HuH-7 (cell line): ENCODE measurements at places on chromosomes 4 and X.

GRCh38 chr4:33577791-33578190, 2666.5 kb downstream of the ARAP2 start:
- DNase-seq: no peak

DNA sequence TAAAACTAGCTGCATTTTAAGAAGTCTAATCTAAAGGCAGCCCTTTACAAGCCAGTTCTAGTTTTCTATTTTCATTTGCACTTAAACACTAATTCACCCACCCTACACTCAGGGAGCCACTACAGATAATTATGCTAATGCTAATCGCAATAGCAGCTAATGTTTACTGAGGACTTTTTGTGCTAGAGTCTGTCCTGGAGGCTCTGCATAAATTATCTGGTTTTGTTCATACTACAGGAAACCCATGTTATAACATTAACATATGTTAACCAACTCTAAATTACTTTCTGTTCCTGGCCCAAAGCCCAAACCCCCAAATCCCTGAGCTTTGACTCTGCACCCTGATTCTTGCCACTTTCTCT, 480 bp upstream of the RADX start:
- no peak for DNase-seq

- DNase-seq: no peak
Observed at GRCh38 chrX:71542411-71542810, 9.5 kb downstream of the OGT start.

DNA sequence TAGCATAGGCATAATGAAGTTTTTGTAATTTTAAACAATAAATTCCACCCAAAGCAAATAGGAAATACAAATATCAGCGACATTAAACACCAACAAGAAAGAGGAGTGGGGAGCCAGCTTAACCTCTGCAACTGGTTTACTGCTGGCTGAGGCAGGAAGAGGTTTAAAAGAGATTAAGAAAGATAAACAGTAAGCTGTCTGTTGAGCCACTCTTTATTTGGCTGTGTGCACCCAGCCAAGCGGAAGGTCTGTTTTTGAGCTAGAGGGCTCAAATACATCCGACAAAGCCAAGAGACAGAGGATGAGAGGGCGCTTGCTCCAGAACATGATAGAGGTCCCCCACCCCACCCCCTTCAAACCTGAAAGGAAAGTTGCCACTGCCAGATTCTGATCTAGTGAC, 191.4 kb downstream of the MGST2 start:
- DNase-seq: peak; percentile 51

DNA sequence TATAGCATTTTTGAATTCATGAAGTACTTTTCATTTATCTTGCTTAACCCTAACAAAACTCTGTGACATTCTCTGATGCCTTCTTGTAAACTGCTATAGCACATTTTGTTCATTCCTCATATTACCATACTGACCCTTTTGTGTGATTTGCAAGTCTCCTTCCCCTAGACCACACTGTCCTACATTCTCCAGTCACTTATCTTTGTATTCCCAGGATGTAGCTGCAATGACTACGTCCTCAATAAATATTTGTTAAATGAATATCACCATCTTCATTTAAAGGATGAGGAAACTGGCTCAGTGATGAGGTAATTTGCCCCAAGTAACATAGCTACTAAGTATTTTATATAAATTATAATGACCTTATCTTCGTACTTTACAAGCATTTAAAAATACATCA, 11.9 kb downstream of the HUWE1 start:
- DNase-seq: no peak

DNA sequence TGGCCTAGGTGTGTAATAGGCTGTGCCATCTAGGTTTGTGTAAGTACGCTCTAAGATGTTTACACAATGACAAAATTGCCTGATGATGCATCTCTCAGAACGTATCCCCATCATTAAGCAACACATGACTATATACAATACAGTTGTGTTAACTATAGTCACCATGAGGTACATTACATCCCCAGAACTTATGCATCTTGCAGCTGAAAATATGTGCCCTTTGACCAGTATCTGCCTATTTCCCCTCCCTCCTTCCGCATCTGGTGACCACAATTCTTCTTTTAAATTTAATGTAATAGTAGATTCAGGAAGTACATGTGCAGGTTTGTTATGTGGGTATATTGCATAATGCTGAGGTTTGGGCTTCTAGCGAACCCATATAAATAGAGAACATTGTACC, 239.8 kb upstream of the IL1RAPL1 start:
- no peak for DNase-seq

DNA sequence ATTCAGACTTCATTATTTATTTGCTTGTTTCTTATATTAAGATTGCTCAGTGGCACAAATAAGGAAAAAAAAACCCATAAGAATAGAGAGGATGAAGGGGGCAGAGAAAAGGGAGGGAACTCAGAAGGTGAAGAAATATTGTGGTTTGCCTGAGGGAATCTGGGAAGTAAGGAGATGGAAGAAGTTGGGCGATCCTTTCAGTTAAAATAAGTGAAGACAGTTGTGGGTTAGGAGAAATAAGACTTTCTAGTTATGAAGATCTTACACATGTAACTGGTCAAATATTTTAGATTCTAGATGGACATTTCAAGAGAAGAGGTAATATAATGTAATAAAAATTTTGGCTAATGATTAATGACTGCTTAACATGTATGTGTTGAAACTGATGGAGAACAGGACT, 138.7 kb upstream of the LIMCH1 start:
- no peak for DNase-seq

- peak; percentile 61 for DNase-seq
Observed at GRCh38 chrX:135185795-135186443, 14.7 kb upstream of the CT55 start.

DNA sequence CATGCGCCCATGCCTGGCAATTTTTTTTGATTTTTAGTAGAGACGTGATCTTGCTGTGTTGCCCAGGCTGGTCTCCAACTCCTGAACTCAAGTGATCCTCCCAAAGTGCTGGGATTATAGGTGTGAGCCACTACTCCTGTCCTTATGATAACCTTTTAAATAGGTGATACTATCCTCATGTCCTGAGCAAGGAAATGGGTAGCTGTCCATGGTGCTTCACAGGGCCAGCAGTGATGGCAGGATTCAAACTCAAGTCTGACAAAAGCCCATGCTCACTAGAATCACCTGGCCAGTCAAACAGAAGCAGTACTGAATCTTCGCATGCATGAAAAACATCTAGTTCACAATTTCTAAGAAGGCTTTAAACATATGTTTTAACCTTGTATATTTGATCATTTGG, 235.1 kb downstream of the NR3C2 start:
- DNase-seq: no peak

- no peak for DNase-seq
Observed at GRCh38 chr4:154838155-154838554, 57.1 kb downstream of the RBM46 start.

GRCh38 chr4:111999801-112000200, 145.5 kb upstream of the FAM241A start:
- no peak for DNase-seq

DNA sequence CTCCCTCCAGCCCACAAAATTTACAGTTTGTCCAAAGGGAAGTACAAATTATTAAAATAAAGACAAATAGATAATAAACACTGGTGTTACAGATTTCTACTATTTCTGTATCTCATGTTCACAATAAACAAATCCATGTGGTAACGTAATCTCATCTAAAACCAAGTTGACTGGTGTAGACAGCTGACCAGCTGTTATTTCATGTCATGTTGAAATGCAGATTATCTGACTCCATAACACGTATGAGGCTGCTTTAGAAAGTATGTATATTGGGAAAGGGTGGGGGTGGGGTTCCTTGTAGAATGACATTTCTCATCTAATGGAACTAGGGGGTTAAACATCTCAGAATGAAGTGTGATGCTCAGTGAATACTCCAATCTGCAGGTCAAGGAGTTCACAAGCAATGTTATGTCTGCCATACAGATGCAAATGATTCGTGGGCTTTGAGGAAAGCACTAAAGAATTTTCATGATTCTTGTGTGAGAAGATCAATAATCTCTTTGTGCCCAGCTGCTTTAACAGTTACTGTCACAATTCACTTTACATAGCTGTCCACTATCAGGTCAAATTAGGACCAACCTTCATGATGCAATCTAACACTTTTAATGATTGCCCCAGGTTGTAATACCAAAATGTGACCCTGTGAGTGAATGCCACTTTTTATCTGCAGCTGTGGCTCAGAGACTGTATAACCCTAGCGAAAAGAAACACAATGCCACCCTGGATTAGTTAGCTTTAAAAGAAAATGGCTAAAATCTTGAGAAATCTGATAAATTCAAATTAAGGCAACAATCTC, 114.0 kb downstream of the ENOX2 start:
- no peak for DNase-seq

- no peak for DNase-seq
Observed at GRCh38 chr4:6655924-6656323, 15.4 kb downstream of the MRFAP1 start.

DNA sequence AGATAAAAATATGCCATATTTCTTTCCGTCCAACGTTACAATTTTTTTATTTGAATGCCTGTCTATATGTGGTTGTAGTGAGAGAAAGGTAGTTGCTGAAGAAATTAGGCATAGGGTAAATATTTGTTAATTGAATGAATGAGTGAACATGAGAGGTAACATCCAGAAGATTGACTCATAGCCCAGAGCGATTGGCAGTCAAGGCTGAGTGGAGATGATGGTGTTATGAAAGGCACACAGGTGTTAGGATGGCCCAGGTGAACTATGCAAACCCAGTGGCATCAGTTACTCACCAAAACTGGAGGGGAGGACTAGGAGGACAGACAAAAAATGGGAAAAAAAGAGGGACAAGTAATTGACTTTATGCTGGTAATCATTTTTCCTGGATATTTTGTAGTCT, 31.7 kb upstream of the SPRY1 start:
- no peak for DNase-seq

DNA sequence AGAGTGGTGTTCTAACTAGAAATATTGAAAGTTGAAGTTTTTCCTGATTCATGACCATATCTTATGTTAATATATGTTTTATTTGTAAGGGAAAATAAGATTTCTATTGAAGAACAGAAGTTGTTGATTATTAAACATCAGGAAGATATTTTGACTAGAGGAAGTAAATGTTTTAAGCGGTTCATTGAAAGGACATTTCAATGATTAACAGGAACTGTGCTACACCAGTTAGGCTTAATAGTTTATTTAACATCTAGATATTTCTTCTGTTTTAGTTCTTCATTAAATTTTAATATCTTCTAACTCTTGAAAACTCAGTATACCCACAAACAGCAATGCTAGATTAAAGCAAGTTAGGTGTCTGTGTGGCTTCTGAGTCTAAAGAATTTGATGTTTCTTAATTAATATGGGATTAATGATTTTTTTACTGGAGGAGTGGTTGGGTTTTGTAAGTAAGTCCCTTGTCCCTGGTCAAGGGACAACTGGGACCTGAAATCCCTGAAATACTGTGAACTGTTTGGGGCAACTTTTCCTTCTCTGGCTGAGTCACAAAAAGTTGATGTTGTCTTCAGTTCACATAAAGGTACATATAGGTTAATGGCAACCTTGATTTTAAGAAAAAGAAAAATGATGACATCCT, 42.9 kb upstream of the CYP4V2 start:
- DNase-seq: no peak

GRCh38 chr4:80732010-80732409, 298.5 kb upstream of the BMP3 start:
- DNase-seq: no peak

GRCh38 chrX:2500803-2501558, at the start of the genes DHRSX and ZBED1:
DHRSX (minus strand) TSS chrX:2500976; CDS start chrX:2500925, 51 bp downstream.
ZBED1 (minus strand) TSS chrX:2500976; CDS start chrX:2490719, 10,257 bp downstream.
- DNase-seq: no peak

GRCh38 chr4:147567276-147567675, 49.9 kb upstream of the TMEM184C start:
- DNase-seq: no peak

GRCh38 chr4:101730291-101731117, 60.0 kb upstream of the BANK1 start:
- DNase-seq: peak; percentile 23

GRCh38 chr4:173018446-173018845, 150.2 kb upstream of the GALNT7 start:
- no peak for DNase-seq

DNA sequence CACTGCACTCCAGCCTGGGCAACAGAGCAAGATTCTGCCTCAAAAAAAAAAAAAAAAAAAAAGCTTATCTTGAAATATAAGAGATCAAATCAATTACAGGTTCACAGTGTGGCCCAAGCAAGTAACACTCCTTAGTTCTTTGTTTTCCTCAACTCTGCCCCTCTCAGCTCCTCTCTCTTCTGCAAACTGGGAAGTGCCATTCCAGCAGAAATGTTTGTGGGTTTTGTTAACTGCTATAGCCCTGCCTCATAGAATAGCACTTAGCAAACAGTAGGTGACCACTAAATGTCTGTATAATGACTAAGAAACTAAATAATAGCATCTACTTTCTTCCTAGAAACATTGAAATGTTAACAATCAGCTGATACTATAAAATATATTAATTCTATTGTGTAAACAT, 160.0 kb upstream of the NAP1L5 start:
- no peak for DNase-seq

GRCh38 chr4:68148800-68149685, 19.4 kb upstream of the TMPRSS11F start:
- no peak for DNase-seq

DNA sequence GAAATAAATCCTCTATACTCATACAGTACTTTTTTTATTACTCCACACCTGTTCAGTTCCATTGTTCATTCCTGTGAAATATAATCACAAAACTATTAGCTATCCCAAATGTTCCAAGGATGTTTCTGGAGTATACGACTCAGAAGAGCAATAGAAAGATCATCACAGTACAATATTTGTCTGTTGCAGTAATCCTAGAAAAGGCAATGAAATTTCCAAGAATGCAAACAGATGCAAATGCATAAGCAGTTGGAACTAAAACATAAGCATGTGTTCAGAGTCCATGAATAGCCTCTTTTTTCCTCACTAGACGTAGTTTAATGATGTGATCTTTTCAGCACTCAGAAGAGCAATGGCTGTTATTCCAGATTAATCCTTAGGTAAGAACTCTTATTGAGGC, 55.2 kb downstream of the RTL3 start:
- no peak for DNase-seq

GRCh38 chr4:170089274-170089667, 485 bp downstream of the AADAT start:
- DNase-seq: peak; percentile 53

DNA sequence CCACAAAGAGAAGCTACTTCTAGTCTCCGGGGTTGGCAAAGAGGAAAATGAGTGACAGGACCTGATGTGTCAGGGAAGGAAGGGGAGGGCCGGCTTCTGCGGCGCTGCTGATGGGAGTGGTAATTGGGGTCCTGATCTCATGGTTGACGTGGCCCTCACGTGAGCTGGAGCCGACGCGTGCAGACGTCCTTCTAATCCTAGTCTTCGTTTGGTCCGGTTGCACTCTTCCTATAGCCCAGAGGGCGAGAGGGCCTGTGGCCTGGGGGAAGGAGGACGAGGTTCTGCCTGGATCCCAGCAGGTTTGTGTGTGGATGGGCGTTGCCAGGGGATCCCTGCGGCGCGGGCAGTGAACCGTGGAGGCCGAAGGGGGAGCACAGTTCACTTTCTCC, at the start of gene ARMCX1:
ARMCX1 (plus strand) TSS at position 186 of the 389 bp plus-strand sequence. CDS start 2,384 bp downstream, outside the sequence.
- no peak for DNase-seq

DNA sequence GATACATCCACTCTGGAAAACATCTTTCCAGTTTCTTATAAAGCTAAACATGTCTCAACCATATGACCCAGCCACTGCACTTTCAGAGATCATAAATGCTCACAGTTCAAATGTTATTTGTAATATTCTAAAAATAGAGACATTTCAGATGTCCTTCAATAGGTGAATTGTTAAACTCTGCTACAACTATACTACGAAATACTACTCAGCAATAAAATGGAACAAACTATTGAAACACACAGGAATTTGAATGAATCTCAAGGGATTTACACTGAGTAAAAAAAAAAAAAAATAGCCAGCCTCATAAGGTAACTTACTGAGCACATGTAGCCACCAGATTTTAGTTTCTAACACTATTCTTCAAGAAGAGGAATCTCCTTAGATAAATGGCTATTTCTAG, 253.9 kb downstream of the PCDH18 start:
- DNase-seq: no peak
